Activated CD4-positive, alpha-beta memory T cell treated with anti-CD3 and anti-CD28 coated beads, Interleukin-2, amount 10 ng/mL, durations not matched to agents 7 days and 5 days (primary cell): ENCODE measurements at places on chromosomes 16 and 17. TPM values are rescaled to one million over a fixed set of nuclear protein-coding genes. Genes with fewer than 3 reads are reported as not detected.

- DNase-seq: no peak
- no peak overlapping the region for H3K4me3 ChIP-seq
- no peaks in the 10 kb centered on the region for H3K27me3 ChIP-seq
- no peaks in the 10 kb centered on the region for H3K36me3 ChIP-seq
- H3K27ac ChIP-seq: no peak overlapping the region
Measured at GRCh38 chr16:88406096-88407041, 23.6 kb downstream of the ZNF469 start.

GRCh38 chr17:36691606-36692005, 90.2 kb downstream of the MRM1 start:
- no peaks in the 10 kb centered on the region for H3K36me3 ChIP-seq
- H3K4me1 ChIP-seq: no peaks in the 10 kb centered on the region
- no peak for DNase-seq

- H3K27ac ChIP-seq: peak overlapping the region; percentile 90
- no peaks in the 10 kb centered on the region for H3K27me3 ChIP-seq
- H3K4me1 ChIP-seq: peaks cover 62% of the 10 kb centered on the region
- H3K4me3 ChIP-seq: peak overlapping the region; percentile 58
- DNase-seq: peak; percentile 48
- peaks cover 52% of the 10 kb centered on the region for H3K36me3 ChIP-seq
Measured at GRCh38 chr17:1360975-1361374, 39.0 kb downstream of the YWHAE start.

GRCh38 chr17:80478487-80479245, 2.3 kb upstream of the NPTX1 start:
- no peak overlapping the region for H3K27ac ChIP-seq
- no peak for DNase-seq
- no peaks in the 10 kb centered on the region for H3K36me3 ChIP-seq
- H3K4me3 ChIP-seq: no peak overlapping the region
- peaks cover 69% of the 10 kb centered on the region for H3K27me3 ChIP-seq

Gene MYH11
- 0.10 TPM for total RNA-seq

DNA sequence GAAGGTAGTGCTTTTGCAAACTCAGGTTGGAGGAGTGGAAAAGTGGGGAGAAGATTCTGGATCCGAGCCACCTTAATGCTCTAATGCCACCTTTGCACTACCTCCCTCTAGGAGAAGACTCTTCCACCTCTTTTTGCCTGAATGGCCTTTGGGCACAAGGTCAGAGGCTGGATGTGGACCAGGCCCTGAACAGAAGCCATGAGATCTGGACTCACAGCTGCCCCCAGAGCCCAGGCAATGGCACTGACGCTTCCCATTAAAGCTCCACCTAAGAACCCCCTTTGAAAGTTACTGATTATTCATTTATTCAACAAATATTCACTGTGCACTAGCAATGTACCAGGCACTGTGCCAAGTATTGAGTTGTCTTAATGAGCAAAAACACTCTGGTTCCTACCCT, 3.2 kb downstream of the SHBG start:
- no peak for DNase-seq
- H3K36me3 ChIP-seq: no peaks in the 10 kb centered on the region
- no peak overlapping the region for H3K4me3 ChIP-seq
- H3K4me1 ChIP-seq: peaks cover 2% of the 10 kb centered on the region
- H3K27me3 ChIP-seq: no peaks in the 10 kb centered on the region

GRCh38 chr17:83025636-83026280, 53.7 kb upstream of the METRNL start:
- H3K4me3 ChIP-seq: no peak overlapping the region
- peaks cover 4% of the 10 kb centered on the region for H3K27me3 ChIP-seq
- no peak overlapping the region for H3K27ac ChIP-seq
- peaks cover 18% of the 10 kb centered on the region for H3K4me1 ChIP-seq

DNA sequence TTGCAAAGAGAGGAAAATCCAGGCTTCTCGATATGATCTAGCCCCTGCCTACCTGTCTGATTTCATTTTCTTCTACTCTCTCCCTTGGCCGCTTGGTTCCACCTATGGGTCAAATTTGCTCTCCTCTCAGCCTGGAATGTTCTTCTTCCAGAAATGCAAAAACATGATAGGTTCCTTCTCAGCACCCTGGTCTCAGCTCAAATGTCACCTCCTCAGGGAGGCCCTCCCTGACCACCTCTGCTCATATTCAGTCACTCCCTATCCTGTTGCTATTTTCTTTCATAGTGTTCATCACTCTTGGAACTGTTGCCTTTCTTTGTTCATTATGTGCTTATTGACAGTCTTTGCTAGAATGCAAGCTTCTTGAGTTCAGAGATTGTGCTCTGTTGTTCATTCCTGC, 208.6 kb downstream of the KATNIP start:
- H3K27ac ChIP-seq: no peak overlapping the region
- no peaks in the 10 kb centered on the region for H3K27me3 ChIP-seq
- no peaks in the 10 kb centered on the region for H3K4me1 ChIP-seq
- no peak overlapping the region for H3K4me3 ChIP-seq

- DNase-seq: peak; percentile 58
- H3K4me3 ChIP-seq: peak overlapping the region; percentile 65
Measured at GRCh38 chr17:74780443-74781238, 4.5 kb upstream of the NAT9 start.

- H3K27me3 ChIP-seq: no peaks in the 10 kb centered on the region
- H3K4me1 ChIP-seq: no peaks in the 10 kb centered on the region
- no peak overlapping the region for H3K27ac ChIP-seq
Measured at GRCh38 chr17:71682174-71682494, 438.7 kb upstream of the SOX9 start.

- DNase-seq: no peak
- H3K27ac ChIP-seq: no peak overlapping the region
- peaks cover 8% of the 10 kb centered on the region for H3K27me3 ChIP-seq
- H3K36me3 ChIP-seq: no peaks in the 10 kb centered on the region
Measured at GRCh38 chr17:6468051-6468790, 24.0 kb downstream of the PIMREG start.

GRCh38 chr16:8996891-8997290, 33.2 kb upstream of the USP7 start:
- peaks cover under 1% of the 10 kb centered on the region for H3K4me1 ChIP-seq
- H3K4me3 ChIP-seq: no peak overlapping the region
- no peaks in the 10 kb centered on the region for H3K36me3 ChIP-seq
- no peaks in the 10 kb centered on the region for H3K27me3 ChIP-seq

Gene HID1
- 1.4 TPM for total RNA-seq

GRCh38 chr16:53372992-53373871, 61.0 kb upstream of the RBL2 start:
- no peaks in the 10 kb centered on the region for H3K36me3 ChIP-seq
- peaks cover 18% of the 10 kb centered on the region for H3K4me1 ChIP-seq
- DNase-seq: peak; percentile 76
- no peak overlapping the region for H3K27ac ChIP-seq
- H3K27me3 ChIP-seq: peaks cover 7% of the 10 kb centered on the region

Gene SARM1
- 17.2 TPM for total RNA-seq

Gene FBXW10B
- 0.15 TPM for total RNA-seq

Gene GRIN2C
- not detected for total RNA-seq

Gene ADORA2B
- 0.40 TPM for total RNA-seq

DNA sequence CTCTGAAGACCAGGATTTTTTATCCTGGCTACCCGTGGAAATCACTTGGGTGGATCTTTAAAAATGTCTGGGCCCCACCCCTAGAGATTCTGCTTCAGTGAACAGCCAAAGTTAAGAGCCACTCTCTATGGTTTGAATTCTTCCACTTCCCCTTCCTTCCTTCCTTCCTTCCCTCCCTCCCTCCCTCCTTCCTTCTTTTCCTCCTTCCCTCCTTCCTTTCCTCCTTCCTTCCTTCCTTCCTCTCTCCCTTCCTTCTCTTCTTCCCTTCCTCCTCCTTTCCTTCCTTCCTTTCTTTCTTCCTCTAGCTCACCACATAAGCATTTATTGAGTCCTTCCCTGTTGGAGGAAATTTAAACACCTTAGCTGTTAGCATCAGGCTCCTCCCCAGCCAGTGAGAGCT, 203.6 kb downstream of the KATNIP start:
- DNase-seq: no peak
- no peak overlapping the region for H3K4me3 ChIP-seq
- H3K4me1 ChIP-seq: peaks cover 4% of the 10 kb centered on the region
- H3K27ac ChIP-seq: peak overlapping the region; percentile 8
- H3K36me3 ChIP-seq: no peaks in the 10 kb centered on the region

- DNase-seq: no peak
- H3K27me3 ChIP-seq: peaks cover 6% of the 10 kb centered on the region
- H3K27ac ChIP-seq: no peak overlapping the region
- H3K36me3 ChIP-seq: no peaks in the 10 kb centered on the region
Measured at GRCh38 chr17:80119271-80119791, 17.9 kb downstream of the GAA start.

Gene TBC1D3K
- total RNA-seq: not detected

DNA sequence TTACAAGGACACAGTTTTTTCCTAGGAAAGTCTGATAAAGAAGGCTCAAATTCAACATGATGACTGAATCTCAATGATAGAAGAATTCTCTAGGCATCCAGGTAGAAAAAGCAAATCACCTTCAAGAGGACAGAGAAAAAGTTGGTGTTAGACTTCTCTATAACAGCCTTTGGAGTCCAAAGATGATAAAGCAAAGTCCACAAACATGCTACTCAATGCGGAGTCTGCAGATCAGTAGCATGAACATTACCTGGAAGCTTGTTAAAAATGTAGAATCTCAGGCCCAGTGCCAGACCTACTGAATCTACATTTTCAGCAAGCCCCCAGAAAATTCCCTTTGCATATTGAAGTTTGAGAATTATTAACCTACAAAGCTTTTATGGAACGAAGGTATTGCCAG, 41.4 kb upstream of the MAP2K6 start:
- no peak overlapping the region for H3K27ac ChIP-seq
- H3K4me1 ChIP-seq: peaks cover 2% of the 10 kb centered on the region
- H3K4me3 ChIP-seq: no peak overlapping the region
- DNase-seq: no peak
- no peaks in the 10 kb centered on the region for H3K36me3 ChIP-seq

DNA sequence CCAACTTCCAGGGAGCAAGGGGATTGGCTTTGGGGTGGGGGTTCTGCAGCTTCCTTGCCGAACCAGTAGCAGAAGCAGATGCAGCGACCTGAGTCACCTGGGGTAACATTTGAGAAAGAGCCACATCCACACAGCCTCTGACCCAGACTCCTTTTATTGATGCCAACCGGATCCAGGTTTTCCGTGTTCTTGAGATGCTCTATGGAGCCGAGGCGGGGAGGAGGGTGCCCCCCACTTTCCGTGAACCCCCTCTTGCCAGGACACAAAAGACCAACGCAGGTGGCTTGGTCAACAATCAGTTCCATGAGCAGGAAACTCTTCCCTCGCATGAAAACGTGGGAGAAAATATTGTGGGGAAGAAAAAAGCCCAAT, 125.8 kb downstream of the C16orf78 start:
- H3K4me3 ChIP-seq: no peak overlapping the region
- H3K36me3 ChIP-seq: no peaks in the 10 kb centered on the region
- no peak overlapping the region for H3K27ac ChIP-seq

- peaks cover 79% of the 10 kb centered on the region for H3K4me1 ChIP-seq
- peak; percentile 92 for DNase-seq
- no peaks in the 10 kb centered on the region for H3K27me3 ChIP-seq
- H3K27ac ChIP-seq: peak overlapping the region; percentile 100
- H3K36me3 ChIP-seq: peaks cover 32% of the 10 kb centered on the region
- H3K4me3 ChIP-seq: peak overlapping the region; percentile 98
Measured at GRCh38 chr17:29140051-29140621, 40.1 kb downstream of the MYO18A start.

Gene DPEP2
- total RNA-seq: 18.1 TPM

Gene HES7
- 1.5 TPM for total RNA-seq

GRCh38 chr17:39123627-39124026, 27.8 kb downstream of the PLXDC1 start:
- H3K27me3 ChIP-seq: no peaks in the 10 kb centered on the region
- H3K36me3 ChIP-seq: no peaks in the 10 kb centered on the region
- H3K4me3 ChIP-seq: no peak overlapping the region
- no peak for DNase-seq
- H3K27ac ChIP-seq: no peak overlapping the region

DNA sequence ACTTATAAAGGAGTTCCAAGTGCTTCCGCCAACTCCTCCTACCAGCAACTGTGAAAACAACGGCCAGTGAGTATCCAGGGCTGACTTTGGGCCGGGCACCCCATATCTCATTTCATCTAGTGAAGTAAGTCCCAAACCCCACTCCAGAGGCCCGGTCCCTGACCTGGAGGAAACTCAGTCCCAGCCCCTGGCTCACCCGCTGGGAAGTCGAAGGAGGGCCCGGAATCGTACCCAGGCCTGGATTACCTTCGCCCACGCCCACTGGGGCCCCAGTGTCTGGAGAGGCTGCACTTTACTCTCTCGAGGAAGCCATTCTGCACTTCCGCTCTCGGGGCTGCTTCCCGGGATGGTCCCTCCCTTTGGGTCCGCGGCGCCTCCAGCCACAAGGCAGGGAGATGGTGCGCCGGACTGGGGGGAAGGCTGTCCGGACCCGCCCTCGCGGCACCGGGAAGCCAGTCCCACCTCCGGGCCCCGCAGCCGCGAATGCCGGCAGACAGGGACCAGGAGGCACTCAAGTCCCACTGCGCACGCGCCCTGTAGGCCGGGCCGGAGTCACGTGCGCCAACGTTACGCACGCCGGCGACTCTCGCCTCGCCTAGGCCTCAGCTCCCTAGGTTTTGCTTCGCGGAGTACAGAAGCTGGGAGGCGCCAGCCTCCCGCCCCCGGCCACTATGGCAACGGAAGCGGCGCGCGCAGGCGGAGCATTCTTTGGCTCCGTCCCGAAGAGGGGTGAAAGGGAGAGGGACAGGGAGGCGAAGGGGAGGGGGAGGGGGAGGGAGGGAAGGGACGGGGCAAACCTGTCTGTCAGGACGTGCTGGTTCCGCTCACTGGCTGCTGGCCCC, at the start of gene CMTR2:
CMTR2 (minus strand) TSS at position 513 of the 842 bp plus-strand sequence. CDS start 3,482 bp downstream, outside the sequence.
- H3K27ac ChIP-seq: peak within 1 kb of the TSS; percentile 81
- H3K36me3 ChIP-seq: peaks cover 34% of the 10 kb centered on the region
- peaks cover 20% of the 10 kb centered on the region for H3K27me3 ChIP-seq
- peak; percentile 93 for DNase-seq
- peak within 1 kb of the TSS; percentile 74 for H3K4me3 ChIP-seq

DNA sequence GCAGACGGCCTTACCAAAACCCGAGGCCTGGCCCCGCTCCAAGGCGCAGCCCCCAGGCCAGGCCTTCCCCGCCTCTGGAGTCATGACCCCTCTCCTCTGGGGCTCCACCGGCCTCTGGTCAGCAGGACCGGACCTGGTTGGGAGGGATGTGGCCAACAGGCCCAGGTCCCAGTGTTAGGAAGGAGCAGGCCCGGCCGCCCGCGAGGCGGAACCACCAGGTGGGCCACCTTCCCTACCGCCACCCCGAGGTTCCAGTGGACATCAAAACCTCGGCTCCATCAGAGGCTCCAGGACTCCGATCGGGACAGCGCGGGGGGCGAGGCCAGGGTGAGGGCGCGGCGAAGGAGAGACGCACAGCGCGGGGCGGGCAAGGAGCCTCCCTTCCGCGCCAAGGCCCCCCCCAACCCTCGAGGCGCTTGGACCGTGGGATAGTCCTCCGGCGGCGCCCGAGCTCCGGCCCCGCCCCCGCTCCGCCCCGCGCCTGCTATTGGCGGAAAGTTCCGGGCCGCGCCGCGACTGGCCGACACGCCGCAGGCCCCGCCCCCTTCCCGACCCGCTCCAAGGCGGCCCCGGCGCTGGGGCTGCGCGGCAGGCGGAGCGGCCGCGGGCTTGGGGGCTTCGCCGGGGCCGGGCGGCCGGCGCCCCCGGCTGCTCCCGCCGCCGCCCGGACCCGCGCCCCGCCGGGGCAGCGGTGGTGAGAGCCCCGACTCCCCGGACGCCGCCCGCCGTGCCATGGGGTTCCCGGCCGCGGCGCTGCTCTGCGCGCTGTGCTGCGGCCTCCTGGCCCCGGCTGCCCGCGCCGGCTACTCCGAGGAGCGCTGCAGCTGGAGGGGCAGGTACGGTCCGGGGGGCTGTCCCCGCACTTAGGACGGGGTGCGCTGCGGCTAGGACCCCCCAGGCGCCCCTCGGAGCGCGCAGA, at the start of gene METRN:
METRN (plus strand) TSS at position 561 of the 919 bp plus-strand sequence; CDS start at position 733, 172 bp downstream.
- no peak within 1 kb of the TSS for H3K27ac ChIP-seq
- peaks cover 17% of the 10 kb centered on the region for H3K27me3 ChIP-seq
- peaks cover 11% of the 10 kb centered on the region for H3K4me1 ChIP-seq
- peak; percentile 89 for DNase-seq
